Muscle of leg (tissue), 16 donors: ENCODE measurements at places on chromosomes 11 and 22. TPM values are rescaled to one million over a fixed set of nuclear protein-coding genes. Genes with fewer than 3 reads are reported as not detected.
A peak's percentile ranks its signal among the peaks of the same experiment; 100 is the strongest.

Gene ANO9
- polyA plus RNA-seq, result 2.1 TPM

Gene MMP8
- 0.12 TPM for polyA plus RNA-seq

Gene SUSD2
- polyA plus RNA-seq, result 0.65 TPM

Gene LRRN4CL
- polyA plus RNA-seq, result 13.7 TPM

Gene SAA2
- polyA plus RNA-seq, result not detected

Gene SVIP
- 9.5 TPM for polyA plus RNA-seq

Gene C1QTNF5
- 35.8 TPM for polyA plus RNA-seq

Gene FOXR1
- not detected for polyA plus RNA-seq

Gene OR51B5
- polyA plus RNA-seq, result not detected

Gene SLC43A3
- 32.5 TPM for polyA plus RNA-seq

DNA sequence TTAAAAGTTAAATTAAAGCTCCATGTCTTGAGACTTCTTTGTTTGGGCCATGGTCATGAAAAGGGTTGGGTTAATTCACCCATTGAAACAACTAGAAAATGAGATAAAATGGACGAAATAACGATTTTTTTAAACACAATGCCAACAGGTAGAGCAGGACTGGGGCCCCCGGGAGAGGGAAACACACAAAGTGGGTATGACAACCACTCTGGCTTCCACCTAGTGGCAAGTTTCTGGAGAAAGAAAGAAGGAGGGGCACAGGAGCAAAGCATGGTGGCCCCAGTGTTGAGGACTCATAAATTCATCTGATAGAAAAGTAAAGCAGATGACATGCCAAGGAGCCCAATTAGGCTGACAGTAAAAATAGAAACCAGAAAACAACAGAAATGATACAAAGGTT, 68.4 kb downstream of the MYEOV start:
- DNase-seq, result no peak

- no peak for DNase-seq
These were observed 99.8 kb downstream of the ARL14EP start for GRCh38 chr11:30422447-30423278.

GRCh38 chr22:20782083-20782482, 8.2 kb downstream of the SERPIND1 start:
- no peak for DNase-seq

DNA sequence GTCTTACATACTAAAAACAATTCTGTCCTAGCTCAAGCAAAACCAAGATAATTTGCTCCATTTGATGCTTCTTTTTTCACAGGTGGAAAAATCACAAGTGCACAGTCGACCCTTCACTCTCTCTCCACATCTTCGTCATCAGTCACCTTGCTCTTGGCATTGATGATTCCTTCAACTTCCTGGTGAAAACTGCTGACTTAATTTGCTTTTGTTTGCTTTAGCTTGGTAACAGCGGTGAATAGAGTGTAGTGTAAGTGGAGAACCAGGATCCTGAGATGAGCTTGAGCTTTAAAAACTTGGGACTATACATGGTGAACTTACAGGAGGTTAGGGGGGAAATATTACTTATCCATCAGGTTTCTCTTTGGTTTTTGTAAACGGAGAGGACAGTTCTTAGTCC, 331.1 kb upstream of the ARHGAP42 start:
- no peak for DNase-seq

GRCh38 chr22:35258191-35258988, 1.1 kb downstream of the HMGXB4 start:
- peak; percentile 36 for DNase-seq

- DNase-seq, result peak; percentile 14
These were observed 46.8 kb upstream of the KCNQ1OT1 start for GRCh38 chr11:2746401-2747247.

- no peak for DNase-seq
These were observed 106.9 kb downstream of the ZBTB16 start for GRCh38 chr11:114166362-114166761.

- no peak for DNase-seq
These were observed 2.2 kb downstream of the TUT1 start for GRCh38 chr11:62588966-62589637.

DNA sequence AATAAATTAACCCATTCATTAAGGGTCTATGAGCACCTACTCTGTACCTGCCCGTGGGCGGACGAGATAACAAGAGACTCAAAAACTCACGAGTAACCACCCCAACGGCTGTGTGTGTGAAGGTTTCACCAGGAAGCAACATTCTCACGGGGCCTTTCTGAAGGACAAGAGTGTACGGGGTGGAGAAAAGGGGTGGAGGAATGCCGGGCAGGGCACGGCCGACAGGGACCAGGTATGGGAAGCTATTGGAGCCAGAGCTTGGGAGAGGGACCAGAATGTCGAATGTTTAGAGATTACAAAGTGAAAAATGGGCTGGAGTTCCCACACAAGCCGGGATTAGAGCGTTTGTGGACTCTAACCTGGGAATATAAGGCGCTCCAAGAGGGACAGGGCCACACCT, 1.6 kb downstream of the KMT5B start:
- no peak for DNase-seq

GRCh38 chr11:124762105-124762623, at the start of gene ESAM:
TSS of gene ESAM (minus strand) at chr11:124762290. CDS start at chr11:124762154, 136 bp downstream.
- DNase-seq, result peak; percentile 25

GRCh38 chr11:58075781-58076180, 45.0 kb downstream of the OR6Q1 start:
- no peak for DNase-seq

GRCh38 chr11:94091091-94091490, 37.5 kb upstream of the PANX1 start:
- DNase-seq, result no peak

GRCh38 chr22:42444077-42444904, 12.1 kb upstream of the NFAM1 start:
- peak; percentile 90 for DNase-seq

DNA sequence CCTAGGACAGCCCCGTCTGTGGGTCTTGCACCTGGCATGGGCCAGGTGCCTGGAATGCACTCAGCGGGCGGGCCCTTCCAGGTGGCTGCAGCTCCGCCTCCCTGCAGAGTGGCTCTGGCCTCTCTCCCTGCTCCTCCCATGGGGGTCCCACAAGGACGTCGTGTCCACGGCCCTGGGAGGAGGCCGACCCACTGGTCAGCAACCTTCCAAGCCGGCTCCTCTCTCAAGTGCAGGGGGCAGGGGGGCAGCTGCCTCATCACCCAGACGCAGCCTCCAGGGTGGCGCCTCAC, 41.9 kb downstream of the CERK start:
- no peak for DNase-seq

DNA sequence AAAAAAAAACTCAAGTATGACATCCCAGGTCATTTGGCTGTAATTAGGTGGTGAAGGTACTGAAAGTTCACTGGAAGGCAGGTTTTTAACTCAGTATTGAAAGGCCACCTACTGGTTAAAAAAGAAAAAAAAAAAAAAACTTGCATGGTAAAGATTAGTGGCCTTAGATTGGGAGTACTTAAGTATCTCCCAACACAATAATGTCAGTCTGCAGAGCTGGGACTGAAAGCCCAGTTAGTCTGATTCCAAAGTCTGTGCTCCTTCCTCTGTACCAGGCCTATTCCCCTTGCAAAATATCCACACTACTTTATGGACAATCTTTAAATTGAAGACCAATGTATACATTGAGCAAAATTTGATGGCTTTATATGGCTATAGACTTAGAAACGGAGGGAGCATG, 85.5 kb downstream of the NOX4 start:
- DNase-seq, result no peak

DNA sequence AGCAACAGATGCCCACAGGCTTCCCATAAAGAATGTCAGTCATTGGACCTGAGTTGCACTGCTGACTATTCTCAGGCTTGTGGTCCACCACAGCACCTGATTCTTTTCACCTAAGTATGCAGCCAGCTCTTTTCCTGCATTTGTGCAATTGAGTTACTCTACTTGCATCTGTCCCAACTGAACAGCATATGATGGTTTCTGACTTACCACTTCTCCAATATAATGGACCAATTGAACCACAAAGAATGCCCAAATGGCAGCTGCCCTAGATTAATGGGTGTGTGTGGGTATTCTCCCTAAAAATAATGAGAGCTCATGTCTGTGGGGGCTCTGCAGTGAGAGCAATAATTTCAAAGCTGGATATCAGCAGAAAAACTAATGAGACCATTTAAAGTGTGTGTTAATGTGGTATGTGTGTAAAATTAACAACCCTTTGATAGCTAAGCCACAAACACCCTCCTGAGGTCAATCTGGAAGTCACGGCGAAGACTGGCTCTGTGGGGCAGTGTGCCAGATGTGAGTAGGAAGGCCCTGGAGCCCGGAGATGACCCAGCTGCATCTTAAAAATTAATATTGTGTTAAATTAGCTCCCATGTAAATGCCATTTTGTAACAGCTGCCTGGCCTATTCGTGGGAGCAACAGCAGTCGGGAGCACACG, 43.8 kb downstream of the SC5D start:
- DNase-seq, result peak; percentile 16

GRCh38 chr11:16047073-16047472, 309.3 kb downstream of the SOX6 start:
- no peak for DNase-seq

DNA sequence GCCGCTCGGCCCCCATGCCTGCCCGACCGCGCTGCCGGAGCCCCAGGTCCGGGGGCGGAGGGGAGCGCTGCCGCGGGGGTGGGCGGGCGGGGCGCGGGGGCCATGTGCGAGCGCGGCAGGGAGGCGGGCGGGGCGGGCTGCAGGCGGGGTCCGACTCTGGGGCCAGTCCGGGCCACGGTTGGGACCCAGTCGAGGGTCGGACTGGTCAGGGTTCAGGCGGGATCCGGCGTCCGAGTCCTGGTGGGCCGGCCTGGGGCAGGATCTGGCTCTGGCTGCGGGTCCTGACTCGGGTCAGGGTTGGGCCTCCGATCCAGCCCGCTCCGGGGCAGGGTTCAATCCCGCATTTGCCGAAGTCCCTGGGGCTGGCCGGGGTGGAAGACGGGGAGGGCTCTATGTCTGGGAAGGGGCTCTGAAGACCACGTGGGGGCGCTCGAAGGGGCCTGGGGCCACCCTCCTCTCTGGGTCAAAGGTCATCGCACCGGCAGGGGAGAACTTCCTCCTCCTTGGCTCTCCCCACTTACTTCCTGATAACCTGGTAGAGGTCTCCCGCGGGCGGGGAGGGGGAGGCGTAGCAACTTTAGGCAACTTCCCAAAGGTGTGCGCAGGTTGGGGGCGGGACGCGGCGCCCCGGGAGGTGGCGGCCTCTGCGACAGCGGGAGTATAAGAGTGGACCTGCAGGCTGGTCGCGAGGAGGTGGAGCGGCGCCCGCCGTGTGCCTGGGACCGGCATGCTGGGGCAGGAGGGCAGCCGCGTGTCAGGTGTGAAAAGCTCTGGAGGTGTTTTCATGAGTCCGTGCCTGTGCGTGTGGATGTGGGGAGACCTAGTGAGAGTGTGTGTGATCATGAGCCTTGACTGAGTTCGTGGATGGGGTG, 603 bp downstream of the ESRRA start:
- DNase-seq, result peak; percentile 66

- DNase-seq, result no peak
These were observed 2.8 kb downstream of the FZD4 start for GRCh38 chr11:86952221-86952875.

- no peak for DNase-seq
These were observed 19.3 kb upstream of the ARAP1 start for GRCh38 chr11:72771507-72771906.
